ENCODE measurements at places on chromosomes 11 and 22.

DNA sequence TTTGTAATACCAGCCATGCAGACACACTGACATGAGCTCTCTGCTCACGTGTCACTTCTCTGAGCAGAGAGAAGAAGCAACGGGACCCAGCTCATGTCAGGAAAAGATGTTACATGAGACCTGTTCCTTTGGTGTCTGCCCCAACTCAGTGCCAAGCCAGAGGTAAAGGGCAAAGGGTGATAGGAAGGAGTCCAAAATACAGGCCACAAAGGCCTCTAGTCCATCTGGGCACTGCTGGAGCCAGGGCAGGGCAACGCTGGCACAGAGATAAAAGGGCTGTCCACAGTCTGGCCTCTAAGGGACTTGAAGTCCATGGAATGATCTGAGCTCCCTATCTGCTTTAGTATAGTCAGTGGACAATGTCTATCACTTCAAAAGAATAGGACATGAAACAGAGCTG lies 79.3 kb downstream of the SLC1A2 start:
- no peak for DNase-seq

GRCh38 chr11:96242191-96242847 lies 100.7 kb downstream of the MAML2 start:
- no peak for DNase-seq

GRCh38 chr11:118274186-118274585 lies 10.1 kb upstream of the MPZL2 start:
- DNase-seq = no peak

GRCh38 chr11:97937501-97937900 lies 1083.2 kb upstream of the CNTN5 start:
- no peak for DNase-seq

DNA sequence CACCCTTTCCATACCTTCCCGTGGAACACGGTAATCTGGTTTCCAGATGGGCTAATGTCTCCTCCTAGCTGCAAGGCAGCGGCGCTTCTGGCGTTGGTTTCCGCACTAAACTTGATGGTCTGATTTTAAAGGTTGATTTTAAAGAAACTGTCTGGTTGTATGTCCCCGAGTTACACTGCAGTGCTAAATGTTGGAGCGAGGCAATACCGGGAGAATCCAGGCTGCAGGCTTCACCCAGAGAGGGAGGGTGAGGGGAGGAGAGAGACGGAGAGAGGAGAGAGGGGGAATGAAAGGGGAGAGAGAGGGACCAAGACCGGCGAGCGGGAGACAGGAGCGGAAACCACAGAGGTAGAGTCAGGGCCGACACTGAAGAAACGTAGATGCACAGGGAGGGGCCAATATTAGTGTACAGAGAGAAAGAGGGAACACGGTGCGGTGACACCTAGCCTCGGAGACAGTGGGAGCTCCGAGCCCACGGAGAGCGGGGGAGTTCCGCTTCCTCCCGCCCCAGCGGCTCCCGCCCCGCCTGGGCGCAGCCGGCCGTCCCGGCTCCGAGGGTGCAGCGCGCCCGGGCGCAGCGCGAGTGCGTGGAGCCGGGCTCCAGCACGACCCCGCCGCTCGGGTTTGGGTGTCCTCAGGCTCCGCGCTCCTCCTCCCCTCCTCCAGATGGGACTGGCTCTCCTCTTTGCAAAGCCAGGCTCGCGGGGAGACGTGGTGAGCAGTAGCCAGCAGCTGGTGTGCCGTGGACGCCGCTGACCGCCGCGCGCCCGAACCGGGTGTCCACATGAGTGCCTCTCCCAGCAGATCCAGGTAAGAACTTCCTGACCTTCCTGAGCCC lies 71.9 kb upstream of the GRAMD1B start:
- no peak for DNase-seq

DNA sequence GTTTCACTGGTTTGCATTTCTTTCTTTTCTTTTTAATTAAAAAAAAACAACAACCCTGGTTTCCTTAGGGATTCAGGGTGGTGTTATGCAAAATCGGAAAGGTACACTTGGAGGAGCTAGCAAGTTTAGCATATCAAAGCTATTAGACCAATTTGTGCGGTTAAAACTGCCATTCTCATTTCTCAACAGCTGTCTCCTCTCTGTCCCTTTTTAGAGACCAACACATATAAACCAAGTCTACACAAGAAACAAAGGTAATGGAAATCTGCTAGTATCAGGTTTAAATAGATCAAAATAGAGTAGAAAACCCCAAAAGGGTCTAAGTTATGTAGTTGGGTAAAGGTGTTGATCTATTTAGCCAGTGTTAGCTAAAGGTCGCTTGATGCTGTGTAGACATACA lies 1.7 kb upstream of the SESN3 start:
- DNase-seq = no peak

- DNase-seq = no peak
Observed at GRCh38 chr22:44408829-44409192, 89.2 kb downstream of the RTL6 start.

DNA sequence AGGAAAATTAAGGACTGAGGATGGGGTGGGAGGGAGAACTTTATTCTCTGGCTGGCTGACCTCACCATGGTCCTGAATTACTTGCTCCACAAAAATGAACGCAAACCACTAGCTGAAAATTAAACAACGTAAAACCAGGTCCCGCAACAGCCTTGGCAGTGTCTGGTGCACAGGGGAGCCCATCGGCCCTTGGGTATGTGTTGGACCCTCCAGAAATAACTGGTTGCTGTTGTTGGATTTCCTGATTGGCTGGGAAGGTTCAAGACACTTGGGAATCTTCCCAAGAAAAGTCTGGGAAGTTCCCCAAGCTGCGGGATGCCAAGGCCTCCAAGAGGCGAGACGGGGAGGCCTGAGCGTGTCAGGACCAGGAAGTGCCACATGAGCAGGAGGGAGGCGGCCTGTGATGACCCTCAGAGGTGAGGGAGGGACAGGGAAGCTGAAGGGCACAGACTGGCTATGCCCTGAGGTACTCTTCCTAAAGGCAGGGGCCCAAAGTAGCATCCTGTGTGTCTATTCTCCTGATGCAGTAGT lies 10.4 kb upstream of the RASL10A start:
- DNase-seq = no peak

- DNase-seq = no peak
Observed at GRCh38 chr11:128297091-128297651, 290.2 kb downstream of the ETS1 start.

- no peak for DNase-seq
Observed at GRCh38 chr11:124311269-124311668, 2.5 kb downstream of the OR8D1 start.

- DNase-seq = peak; percentile 81
Observed at GRCh38 chr11:27705873-27706820, 5.9 kb upstream of the BDNF start.

DNA sequence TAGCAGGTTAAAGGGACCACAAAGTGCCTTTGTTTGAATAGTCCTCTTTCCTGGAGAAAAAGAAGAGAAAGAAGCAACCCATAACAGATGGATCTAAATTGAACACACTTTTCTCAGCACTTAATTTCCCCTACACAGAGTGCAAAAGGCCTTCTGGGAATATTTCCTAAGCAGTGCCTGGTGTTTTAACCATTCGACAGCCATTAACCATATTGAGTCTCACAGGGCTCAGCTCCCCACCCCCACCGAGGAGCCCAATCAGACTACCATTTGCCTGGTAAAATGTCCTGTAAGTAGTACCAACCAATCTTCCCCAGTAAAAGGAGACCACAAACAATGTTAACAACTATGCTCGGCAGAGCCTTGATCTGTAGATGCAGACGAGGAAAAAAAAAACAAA lies 40.7 kb upstream of the SLC6A5 start:
- DNase-seq = no peak

DNA sequence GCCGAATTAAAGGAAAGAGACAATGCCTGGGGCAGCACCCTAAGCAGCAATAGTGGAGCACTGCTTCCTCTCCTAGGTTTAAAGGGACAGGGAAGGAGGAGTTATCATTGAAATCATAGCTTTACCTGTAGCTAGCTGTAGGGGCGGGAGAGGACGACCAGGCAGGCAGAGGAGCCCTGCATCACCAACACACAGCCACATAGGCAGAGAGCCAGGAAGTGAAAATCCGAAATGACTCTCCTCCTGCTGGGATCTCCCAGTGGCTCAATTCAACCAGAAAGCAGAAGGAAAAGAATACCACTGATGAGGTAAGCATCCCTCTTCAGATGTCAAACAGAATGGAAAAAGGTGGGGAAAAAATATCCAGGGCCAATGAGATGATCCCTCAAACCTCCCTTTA lies 20.4 kb downstream of the MRGPRX4 start:
- DNase-seq = no peak

GRCh38 chr11:26335903-26336302 lies 4.0 kb downstream of the ANO3 start:
- DNase-seq = peak; percentile 10

DNA sequence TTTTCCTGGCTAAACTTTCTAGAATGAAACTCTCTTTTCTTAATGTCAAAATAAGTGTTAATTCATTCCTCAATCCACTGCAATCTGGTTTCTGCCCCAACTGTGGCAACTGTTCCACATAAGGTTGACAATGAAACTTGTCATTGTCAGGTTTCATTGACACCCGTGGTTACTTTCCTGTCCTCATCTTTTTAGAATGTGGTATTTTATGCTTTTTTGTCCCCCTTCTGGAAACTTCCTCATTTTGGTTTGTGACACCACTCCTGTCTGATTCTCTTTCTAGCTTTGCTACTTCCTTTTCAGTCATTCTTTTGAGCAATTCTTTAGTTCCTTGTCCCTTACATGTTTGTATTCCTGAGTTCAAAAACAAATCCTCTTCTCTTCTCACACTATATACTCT lies 7.5 kb upstream of the PDE3B start:
- DNase-seq = no peak

- peak; percentile 38 for DNase-seq
Observed at GRCh38 chr11:56624661-56625110, 10.0 kb upstream of the OR5M1 start.

GRCh38 chr11:19951558-19952115 lies 208.6 kb downstream of the DBX1 start:
- peak; percentile 35 for DNase-seq

- DNase-seq = no peak
Observed at GRCh38 chr11:123859731-123860130, 25.7 kb downstream of the TMEM225 start.

DNA sequence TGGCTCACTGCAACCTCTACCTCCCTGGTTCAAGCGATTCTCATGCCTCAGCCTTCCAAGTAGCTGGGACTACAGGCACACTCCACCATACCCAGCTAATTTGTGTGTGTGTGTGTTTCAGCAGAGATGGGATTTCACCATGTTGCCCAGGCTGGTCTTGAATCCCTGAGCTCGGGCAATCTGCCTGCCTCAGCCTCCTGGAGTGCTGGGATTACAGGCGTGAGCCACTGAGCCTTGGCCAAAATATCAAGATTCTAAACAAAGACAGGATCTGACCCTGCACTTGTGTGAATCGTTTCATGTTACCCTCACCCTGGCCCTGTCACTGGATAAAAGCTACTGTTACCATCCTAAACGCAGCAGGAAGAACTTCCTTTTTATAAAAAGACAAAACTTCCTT lies 15.6 kb upstream of the THY1 start:
- DNase-seq = no peak

All from HCEC 1CT (cell line).